ENCODE measurements at places on chromosomes 6 and 20.

DNA sequence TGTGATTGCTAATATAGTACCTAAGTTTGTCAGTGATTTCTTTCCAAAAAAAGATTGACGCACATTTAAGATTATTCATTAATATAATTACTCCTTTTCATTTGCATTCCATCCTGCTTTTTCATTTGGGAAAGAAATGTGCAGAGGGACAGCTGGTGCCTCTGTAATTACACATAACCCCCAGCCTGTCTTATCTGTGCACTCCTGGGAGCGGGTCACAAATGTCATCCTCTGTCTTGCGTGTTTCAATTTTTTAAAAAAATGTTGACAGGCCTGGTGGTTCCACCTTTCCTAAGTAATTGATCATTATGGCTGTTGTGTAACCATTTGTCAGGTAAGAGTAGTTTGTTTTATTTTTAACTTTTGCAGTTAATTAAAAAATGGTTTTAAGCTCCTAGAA is 92.7 kb downstream of the SLX4IP start:
- no peak for DNase-seq

- DNase-seq: no peak
Measured at GRCh38 chr20:16104783-16105182, 468.5 kb downstream of the KIF16B start.

- DNase-seq: no peak
Measured at GRCh38 chr6:157228426-157229131, 94.7 kb downstream of the TMEM242 start.

GRCh38 chr20:19370076-19371075 is 157.9 kb downstream of the SLC24A3 start:
- DNase-seq: no peak

GRCh38 chr6:82205930-82206392 is 41.6 kb downstream of the IBTK start:
- no peak for DNase-seq

- DNase-seq: peak; percentile 3
Measured at GRCh38 chr6:161418463-161418945, 144.6 kb upstream of the AGPAT4 start.

GRCh38 chr6:28807682-28808280 is 116.0 kb downstream of the TRIM27 start:
- peak; percentile 37 for DNase-seq

DNA sequence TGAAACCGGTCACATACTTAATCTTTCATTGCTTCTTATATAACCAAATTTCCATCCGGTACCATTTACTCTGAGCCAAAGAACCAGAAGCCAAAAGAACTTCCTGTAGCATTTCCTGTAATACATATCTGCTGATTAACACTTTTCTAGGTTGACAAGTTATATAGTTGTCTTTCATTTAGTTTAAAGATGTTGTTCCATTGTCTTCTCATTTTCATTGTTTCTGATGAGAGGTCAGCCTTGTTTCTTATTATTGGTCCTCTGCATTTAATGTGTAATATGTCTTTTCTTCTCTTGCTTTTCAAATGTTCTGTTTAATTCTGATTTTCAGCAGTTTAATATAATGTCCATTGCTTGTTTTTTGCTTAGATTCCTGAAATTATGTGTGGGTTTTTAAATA is 214.5 kb upstream of the CCN2 start:
- no peak for DNase-seq

- no peak for DNase-seq
Measured at GRCh38 chr6:139627091-139627490, 252.6 kb upstream of the CITED2 start.

- DNase-seq: no peak
Measured at GRCh38 chr6:142152746-142153145, 5.7 kb downstream of the VTA1 start.

DNA sequence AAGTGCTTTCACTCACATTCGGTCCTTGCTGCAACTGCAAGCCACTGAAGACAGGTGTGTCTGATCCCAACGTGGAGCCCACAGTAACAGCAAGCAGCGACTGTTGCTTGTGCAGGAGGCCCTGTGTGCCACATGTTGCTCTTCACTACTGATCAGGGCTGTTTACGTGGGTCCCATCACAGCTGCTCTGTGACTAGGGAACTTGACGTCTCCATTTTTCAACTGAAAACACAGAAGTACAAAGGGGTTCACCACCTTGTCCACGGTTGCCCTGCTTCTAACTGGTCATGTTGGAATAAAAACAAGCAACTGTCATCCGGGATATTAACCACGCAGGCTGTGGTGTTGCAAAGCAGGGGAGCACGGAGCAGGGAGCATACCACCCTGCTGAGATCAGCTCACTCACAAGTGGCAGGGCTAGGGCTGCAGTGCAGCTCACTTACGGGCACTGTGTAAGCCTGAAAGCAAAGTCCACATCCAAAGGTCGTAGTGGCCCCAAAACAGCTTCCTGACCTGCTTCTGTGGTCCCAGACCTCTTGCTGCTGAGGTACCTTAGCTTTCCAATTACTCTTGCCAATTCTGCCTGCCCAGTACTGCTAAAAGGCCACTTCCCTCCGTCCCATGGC is 105.8 kb upstream of the DUSP22 start:
- DNase-seq: no peak

GRCh38 chr20:44080064-44080463 is 106.9 kb downstream of the JPH2 start:
- no peak for DNase-seq

DNA sequence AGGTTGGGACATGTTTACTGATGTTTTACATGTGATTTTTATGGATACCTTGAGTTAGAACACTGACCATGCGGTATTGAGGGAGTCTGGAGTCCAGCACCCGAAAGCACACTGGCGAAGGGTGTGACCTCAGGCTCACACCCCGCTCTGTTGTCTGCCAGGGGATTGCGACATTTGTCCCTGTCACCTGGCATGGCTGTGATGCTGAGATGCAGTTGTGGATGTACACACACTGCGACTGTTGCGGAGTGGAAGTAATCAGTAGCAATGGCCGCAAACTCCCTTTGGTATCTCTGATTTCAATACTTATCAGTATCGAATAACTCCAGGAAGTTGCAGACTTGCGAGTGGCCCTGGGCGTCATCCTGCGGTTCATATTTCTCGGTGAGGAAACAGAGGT is 43.2 kb downstream of the CDH4 start:
- DNase-seq: no peak

DNA sequence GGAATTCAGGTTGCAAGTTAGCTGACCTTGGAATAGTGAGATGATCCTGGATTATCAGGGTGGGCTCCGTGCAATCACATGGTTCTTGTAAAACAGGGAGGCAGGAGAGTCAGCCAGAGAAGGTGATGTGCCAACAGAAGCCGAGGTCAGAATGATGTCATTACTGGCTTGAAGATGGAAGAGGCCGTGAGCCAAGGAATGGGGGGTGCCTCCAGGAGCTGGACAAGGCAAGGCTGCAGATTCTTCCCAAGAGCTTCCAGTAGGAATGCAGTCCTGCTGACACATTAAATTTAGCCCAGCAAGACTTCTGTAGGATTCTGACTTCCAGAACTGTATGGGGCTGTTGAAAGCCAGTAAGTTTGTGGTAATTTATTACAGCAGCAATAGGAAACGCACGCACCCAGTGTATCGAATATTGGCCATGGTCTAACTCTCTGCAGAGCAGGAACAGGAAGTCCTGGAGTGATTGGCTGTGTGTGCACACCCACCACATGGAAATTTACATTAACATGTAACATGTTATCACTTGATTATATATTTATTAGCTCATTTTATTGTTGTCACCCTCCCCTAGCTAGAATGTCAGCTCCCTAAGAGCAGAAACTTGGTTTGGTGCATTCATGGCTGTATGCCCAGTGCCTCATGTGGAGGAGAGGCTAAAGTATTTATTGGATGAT is 19.1 kb downstream of the SLC24A3 start:
- no peak for DNase-seq

- no peak for DNase-seq
Measured at GRCh38 chr6:160034036-160034930, 65.4 kb downstream of the IGF2R start.

DNA sequence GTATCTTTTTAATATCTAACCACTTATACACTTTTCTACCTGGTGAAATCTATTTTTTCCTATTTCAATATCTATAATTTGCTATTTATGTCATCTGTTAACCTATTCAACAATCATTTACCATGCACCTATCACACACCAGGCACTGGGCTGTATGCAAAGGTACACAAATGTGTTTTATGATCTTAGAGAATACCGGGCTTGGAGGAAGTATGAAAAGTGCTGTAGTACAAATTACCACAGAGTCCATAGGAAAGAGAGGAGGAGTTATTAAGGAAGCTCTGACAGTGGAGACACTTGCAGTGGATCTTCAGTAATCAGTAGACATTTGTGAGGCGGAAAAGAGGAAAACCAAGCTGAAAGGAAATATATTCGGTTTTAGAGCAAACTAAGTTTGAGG is 96.0 kb downstream of the HIVEP2 start:
- no peak for DNase-seq

GRCh38 chr20:25059866-25060465 is 2.0 kb upstream of the ACSS1 start:
- no peak for DNase-seq

DNA sequence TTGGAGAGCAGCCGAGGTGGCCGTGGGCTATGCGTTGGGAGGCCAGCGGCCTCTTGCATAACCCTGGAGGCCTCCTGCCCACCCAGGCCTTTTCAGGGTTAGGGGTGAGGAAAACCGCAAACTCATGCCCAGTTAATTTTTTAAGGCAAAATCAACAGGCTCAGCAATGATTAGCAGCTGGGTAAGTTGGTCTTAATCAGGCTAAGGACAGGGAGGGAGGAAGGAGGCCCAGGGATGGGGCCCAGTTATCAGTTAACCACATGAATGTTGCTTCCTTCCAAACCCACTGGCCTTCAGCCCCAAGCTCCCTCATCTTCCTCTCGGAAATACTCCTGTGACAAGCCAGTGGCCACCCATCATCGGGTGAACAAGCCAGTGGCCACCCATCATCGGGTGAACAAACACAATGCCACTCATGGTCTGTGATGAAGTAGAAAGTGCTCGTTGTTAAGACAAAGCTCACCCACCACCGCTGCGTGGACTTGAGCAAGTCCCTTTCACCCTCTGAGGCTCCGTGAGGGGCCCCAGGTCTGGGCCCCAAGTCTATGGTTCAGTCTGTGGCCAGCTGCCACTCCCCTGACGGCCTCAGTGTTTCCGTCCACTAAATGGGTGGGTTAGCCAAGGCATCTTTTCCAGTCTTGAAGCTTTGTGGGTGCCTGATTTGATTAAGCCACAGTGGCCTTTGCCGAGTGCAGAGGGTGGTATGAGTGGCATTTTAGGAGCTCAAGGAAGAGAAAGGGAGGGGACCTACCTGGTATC is 39.4 kb downstream of the HNF4A start:
- DNase-seq: no peak

GRCh38 chr20:20456741-20457140 is 88.8 kb downstream of the INSM1 start:
- no peak for DNase-seq

GRCh38 chr6:169169375-169169774 is 84.3 kb downstream of the THBS2 start:
- DNase-seq: no peak

DNA sequence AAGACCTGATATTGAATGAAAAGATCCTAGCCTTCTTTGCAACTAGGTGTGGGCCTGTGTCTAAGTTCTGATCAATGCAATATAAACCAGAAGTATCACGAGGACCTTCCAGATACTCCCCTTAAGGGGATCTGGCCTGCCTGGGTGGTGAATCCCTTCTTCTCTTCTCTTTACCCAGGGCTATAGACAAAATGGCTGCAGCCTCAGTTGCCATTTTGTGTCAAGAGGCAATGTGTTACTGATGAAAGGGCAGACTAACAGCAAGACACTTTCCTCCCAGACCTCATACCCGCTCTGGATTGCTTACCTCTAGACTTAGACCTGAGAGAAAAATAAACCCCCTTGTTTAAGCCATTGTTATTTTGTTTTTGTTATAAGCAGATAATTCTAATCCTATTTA is 84.5 kb upstream of the CHD6 start:
- no peak for DNase-seq

DNA sequence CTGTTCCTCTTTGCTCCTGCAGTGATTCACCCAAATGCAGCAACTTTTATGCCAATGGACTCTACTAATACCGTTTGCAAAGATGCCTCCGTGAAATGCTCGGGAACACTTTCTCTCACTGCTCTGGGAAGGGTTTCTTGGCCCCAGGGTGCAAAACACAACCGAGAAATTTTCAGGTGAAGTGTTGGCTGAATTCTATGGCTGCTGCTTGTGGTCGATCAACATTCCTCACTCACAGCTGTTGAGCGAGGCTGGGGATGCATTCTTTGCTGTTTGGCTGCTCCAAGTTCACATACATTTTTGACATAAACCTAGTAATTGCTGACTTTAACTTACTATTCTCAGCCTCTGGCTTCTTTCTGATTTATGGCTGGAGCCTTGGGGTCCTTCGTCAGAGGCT is 342.0 kb upstream of the CHD6 start:
- no peak for DNase-seq

DNA sequence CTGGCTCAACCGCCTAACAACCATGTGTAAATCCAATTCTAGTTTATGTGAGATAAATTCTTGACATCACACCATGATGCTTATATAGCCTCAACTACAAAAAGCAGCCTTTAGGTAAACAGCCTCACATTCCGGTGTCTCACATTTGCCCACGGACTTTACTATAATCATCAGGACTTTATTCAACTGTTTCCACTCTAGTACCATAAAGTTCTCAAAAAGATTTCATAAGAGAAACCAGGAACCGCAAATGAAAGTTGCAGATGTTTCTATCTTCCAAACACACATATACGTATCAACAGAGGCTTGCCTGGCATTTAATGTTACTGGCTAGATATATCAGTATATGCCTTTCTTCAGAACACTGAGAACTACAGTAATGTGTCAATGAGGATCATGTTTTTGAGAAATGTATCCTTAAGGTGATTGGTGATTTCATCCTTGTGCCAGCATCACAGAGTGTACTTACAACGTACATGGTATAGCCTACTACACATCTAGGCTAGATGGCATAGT is 80.0 kb downstream of the EPB41L2 start:
- no peak for DNase-seq

- DNase-seq: no peak
Measured at GRCh38 chr6:122461885-122462284, 9.7 kb downstream of the SERINC1 start.

DNA sequence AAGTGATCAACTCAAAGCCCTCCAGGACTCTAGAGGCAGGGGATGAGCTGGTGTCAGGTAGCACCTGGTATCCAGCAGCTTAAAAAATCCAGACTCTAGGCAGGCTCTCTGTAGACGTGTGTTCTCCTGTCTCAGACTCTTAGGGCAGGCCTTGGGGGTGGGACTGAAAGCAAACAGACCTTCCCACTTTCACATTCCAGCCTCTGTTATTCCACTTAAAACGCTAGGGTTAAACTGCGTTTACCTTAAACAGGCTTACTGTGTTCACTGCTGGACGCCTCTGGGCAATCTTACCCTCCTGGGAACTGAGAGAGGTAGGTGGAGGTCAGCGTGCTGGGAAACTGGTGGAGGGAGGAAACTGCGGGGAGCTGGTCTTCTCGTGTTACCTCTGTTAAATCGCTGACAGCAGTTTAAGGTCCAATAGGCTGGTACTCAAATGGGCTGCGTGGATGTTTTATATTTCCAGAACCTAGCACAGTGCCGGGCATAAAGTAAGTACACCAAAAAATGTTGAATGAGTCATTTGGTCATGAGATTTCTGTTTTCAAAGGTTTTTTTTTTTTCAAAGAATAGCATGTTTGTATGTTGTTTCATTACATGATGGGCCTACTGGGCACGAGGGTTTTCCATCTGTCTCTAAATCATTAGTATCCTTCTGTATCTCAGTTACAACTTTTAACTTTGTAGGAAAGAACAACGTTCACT is at the start of gene GCNT2:
Gene GCNT2, plus strand, starts transcription at position 248 of the 705 bp plus-strand sequence. CDS start 7,561 bp downstream, outside the sequence.
- no peak for DNase-seq

Measured in stimulated activated CD4-positive, alpha-beta T cell treated with anti-CD3 and anti-CD28 coated beads, Interleukin-1b, Interleukin-23, amount 100 ng/mL, for 24 hours (primary cell).